Fibroblast of pulmonary artery (primary cell): ENCODE measurements at places on chromosomes 13 and 19.

DNA sequence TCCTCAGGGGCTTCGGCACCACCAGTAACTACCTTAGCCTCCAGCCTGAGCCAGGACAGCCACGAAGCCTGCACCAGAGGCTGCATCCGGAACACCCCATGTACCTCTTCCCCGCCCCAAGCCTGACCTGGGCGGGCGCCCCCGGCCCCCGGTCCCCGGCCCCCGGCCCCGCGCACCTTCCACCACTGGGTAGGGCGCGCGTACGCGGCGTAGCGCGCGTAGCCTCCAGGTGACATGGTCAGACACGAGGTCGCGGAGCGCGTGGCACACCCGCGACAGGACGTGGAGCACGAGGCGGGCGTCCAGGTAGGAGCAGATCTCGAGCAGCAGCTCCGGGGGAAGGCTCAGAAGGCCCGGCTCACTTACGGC lies 450 bp downstream of the FBXW9 start:
- DNase-seq: no peak

- no peak for DNase-seq
Measured at GRCh38 chr19:52275988-52276387, 6.6 kb downstream of the ZNF766 start.

DNA sequence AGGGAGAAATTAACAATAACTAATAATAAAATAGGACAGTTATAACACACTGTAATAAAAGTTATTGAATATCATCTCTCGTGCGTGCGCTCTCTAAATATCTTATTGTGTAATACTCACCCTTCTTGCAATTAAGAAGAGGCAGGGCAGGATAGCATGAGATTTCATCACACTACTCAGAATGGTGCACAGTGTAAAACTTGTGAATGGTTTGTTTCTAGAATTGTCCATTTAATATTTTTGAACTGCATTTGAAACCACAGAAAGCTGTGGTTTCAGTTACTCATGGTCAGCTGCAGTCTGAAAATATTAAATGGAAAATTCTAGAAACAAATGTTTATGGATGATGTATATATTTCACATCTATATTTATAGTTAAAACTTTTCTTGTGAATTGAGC lies 161.1 kb downstream of the DCT start:
- DNase-seq: no peak

DNA sequence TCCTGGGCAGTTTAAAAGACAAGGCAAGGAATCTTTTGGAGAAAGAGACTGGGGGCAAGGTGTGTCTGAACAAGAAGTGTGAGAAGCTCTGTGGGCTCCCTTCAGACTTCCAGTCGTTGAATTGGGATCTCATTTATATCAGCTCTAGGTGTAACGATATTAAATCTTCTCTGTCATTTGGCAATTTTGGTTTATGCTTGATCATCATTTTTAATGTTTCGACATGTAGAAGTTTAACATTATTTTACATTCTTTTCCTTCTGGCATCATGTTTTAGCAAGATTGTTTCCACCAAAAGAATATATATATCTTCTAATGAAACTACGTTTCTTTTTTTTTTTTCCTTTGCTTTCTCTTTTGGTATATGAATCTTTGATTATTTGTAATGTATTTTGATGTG lies 49.3 kb downstream of the USPL1 start:
- no peak for DNase-seq

DNA sequence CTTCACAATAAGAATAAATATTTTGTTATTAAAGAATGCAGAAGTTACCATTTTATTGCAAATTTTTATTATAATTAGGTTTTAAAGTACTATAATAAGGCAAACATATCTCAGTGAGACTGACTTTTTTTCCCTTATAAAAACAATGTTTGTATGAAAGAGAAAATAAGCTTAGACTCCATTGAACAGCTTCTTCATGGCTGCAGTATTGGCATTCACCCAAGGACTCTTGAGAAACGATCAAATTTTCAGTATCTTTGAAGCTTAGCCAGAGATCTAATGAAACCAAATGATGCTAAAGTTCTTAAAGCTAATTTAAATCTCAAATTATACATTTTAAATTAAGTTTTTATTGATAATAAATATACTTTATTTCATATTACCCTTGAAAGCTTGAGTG lies 128.3 kb downstream of the GGACT start:
- DNase-seq: no peak

GRCh38 chr19:13788991-13789390 lies 6.3 kb upstream of the ZSWIM4 start:
- DNase-seq: peak; percentile 72

DNA sequence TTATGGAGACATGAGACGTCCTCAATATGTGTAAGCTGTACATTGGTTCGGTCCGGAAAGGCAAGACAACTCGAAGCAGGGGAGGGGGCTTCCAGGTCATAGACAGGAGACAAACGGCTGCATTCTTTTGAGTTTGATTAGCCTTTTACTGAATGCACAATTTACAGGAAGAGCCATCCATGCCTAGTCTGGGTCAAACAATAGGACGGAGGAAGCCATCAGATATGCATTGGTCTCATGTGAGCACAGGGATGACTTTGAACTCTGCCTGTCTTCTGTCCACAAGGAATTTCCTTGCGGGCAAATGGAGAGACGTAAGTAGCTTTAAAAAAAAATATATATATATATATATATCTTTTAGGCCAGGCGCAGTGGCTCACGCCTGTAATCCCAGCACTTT lies 1.9 kb upstream of the CCNP start:
- no peak for DNase-seq

- DNase-seq: peak; percentile 50
Measured at GRCh38 chr13:47114030-47114429, 217.2 kb upstream of the HTR2A start.

- peak; percentile 71 for DNase-seq
Measured at GRCh38 chr13:26929971-26930730, 169.6 kb upstream of the GPR12 start.

DNA sequence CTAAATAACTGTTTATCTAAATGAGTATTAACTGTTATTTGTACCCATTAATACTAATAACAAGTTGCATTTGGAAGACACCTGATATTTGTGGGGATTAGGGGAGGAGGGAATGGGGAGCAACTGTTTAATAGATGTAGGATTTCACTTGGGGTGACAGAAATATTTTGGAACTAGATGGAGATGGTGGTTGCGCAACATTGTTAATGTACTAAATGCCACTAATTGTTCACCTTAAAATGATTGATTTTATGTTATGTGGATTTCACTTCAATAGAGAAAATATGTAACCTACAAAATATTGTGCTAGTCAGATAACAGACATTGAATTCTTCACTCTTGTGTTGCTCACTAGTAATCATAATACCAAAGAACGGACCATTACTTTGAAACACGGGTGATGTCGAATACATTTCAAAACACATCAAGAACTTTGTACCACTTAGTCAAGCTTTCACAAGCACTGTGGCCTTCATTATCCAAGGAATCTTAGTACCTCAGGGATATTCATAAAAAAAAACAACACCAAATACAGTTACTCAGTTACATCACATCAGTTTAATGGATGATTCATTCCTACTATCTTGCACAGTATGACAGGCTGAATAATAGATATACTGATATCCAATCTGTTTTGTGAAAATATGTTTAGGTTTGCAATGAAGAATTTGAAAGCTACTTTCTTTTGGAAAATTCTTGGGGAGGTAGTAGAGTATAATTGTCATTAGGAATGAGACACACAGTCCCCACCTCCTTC lies 721.8 kb downstream of the PCDH9 start:
- peak; percentile 43 for DNase-seq

DNA sequence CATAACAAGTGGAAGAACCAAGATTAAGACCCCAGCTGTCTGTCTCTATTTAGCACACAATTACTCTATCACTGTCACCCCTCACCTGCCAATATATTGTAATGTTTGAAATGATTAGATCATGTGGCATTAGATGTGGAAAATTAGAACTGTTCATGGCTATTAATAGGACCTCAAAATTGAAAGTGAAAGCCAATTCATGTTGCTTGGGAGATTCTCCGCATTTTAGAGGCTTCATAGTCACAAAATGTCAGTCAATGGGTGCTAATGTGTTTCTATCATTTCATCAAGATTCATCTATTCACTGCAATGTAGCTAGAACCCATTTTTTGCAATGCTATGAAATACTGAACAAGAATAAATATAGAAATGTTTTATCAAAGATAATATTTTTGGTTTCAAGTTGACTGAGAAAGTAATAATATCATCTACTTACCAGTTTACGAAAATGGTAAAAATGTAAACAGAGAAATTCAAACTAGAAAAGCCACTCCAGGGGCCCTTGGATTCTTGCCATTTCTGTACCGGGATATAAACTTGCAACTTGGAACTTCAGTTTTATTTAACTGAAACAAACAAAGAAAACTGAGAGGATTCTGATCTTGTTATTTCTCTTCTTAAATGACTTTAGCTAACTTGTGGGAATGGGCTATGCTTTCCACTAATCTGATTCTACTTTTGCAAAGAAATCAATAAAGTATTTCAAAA lies 388.6 kb downstream of the DCT start:
- DNase-seq: no peak

- no peak for DNase-seq
Measured at GRCh38 chr13:101728615-101729014, 276.1 kb downstream of the ITGBL1 start.
